ENCODE measurements at places on chromosomes 3 and 15. TPM values are rescaled to one million over a fixed set of nuclear protein-coding genes. Genes with fewer than 3 reads are reported as not detected.

KBTBD13 gene
- not detected for total RNA-seq

P2RY14 gene
- total RNA-seq, result not detected

OR4M2 gene
- total RNA-seq, result 0.07 TPM

NLGN1 gene
- not detected for total RNA-seq

PLCH1 gene
- total RNA-seq, result 1.1 TPM

PLSCR5 gene
- not detected for total RNA-seq

GTF2E1 gene
- total RNA-seq, result 13.7 TPM

SLCO2A1 gene
- total RNA-seq, result 0.07 TPM

SPTBN5 gene
- 0.09 TPM for total RNA-seq

SEMA3G gene
- 0.10 TPM for total RNA-seq

SLC9C1 gene
- not detected for total RNA-seq

ARHGAP11A gene
- 64.5 TPM for total RNA-seq

TEX9 gene
- total RNA-seq, result 6.1 TPM

PP2D1 gene
- not detected for total RNA-seq

FGD5 gene
- not detected for total RNA-seq

NPAP1 gene
- not detected for total RNA-seq

CCR2 gene
- total RNA-seq, result not detected

UNC13C gene
- total RNA-seq, result not detected

TERB2 gene
- not detected for total RNA-seq

C3orf22 gene
- total RNA-seq, result not detected

OIP5 gene
- total RNA-seq, result 13.6 TPM

EFCAB12 gene
- total RNA-seq, result 0.47 TPM

SOX14 gene
- not detected for total RNA-seq

CCDC39 gene
- not detected for total RNA-seq

CKMT1B gene
- total RNA-seq, result 7.6 TPM

FANCD2OS gene
- total RNA-seq, result not detected

GLDN gene
- total RNA-seq, result not detected

UNC45A gene
- 58.6 TPM for total RNA-seq

NANOGP8 gene
- total RNA-seq, result not detected

HEG1 gene
- total RNA-seq, result 6.4 TPM

INAFM2 gene
- total RNA-seq, result 6.1 TPM

NRG4 gene
- total RNA-seq, result 1.7 TPM

PLSCR1 gene
- 47.2 TPM for total RNA-seq

NEK10 gene
- 1.2 TPM for total RNA-seq

UPK1B gene
- 10.7 TPM for total RNA-seq

NGLY1 gene
- total RNA-seq, result 19.1 TPM

GOLGA6D gene
- total RNA-seq, result not detected

STAB1 gene
- 0.05 TPM for total RNA-seq

C3orf70 gene
- total RNA-seq, result not detected

ERICH6 gene
- total RNA-seq, result not detected

SYNPR gene
- not detected for total RNA-seq

HRG gene
- not detected for total RNA-seq

ABHD17C gene
- total RNA-seq, result 42.0 TPM

RARRES1 gene
- total RNA-seq, result 7.3 TPM

SH2D7 gene
- total RNA-seq, result not detected

ARL14 gene
- 1.1 TPM for total RNA-seq

THBS1 gene
- total RNA-seq, result 33.6 TPM

CRYGS gene
- 0.49 TPM for total RNA-seq

ARHGAP31 gene
- total RNA-seq, result 0.96 TPM

LSAMP gene
- 0.06 TPM for total RNA-seq

GPR149 gene
- total RNA-seq, result not detected

USP4 gene
- 14.5 TPM for total RNA-seq

ANKRD63 gene
- 0.19 TPM for total RNA-seq

FGF12 gene
- total RNA-seq, result 0.61 TPM

ROPN1 gene
- total RNA-seq, result not detected

THAP10 gene
- 7.1 TPM for total RNA-seq
